Stimulated activated CD4-positive, alpha-beta T cell treated with anti-CD3 and anti-CD28 coated beads, TNF-alpha, amount 100 ng/mL, for 1 hour (primary cell): ENCODE measurements at places on chromosomes 12 and 14.

GRCh38 chr12:12890543-12891079 lies 751 bp upstream of the GPRC5A start:
- DNase-seq: no peak

DNA sequence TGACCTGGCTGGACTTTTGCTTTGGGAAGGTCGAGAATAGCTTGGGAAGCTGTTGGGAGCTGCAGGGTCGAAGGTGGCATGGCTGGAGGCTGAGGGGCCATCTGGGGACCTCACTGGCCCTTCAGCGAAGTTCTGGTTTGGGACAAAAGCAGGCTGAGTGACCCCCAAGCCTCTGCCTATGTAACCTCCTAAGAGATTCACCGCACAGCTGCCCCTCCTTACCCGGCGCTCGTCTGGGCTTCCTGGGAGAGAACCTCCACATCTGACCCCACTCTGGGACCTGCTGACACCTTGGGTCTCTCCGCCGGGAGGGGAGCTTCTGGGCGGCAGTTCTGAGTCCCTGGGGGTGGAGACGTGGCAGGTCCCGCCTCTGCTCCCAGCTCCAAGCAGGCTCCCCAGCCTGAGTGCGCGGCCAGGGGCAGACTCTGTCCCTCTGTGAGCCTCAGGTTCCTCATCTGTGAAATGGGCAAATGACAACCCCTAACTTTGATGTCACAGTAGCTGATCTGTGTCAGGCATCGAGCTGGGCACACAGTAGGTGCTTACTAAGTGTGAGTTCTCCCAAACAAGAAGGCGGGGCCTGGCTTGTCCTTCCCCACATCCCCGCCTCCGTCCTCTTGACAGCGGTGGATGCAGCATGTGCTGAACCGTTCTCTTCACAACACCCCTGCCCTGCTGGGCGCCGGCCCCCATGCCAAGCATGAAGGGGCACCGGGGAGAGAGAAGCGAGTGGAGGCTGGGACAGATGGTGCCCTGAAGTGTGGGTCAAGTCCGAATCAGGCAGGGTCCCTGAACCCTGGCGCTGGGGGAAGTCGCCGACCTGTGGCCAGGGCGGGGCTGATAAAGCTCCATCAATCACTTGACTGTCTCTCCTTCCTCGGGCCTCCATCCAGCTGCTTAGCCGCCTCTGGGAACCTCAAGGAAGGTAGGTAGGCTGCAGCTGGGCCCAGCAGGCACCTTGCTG lies 3.8 kb downstream of the EXOC3L4 start:
- no peak for DNase-seq

GRCh38 chr12:61009192-61009591 lies 1251.0 kb upstream of the USP15 start:
- DNase-seq: no peak

- no peak for DNase-seq
Observed at GRCh38 chr12:9163392-9163791, 44.8 kb downstream of the PZP start.

GRCh38 chr12:123164710-123165261 lies 13.9 kb upstream of the PITPNM2 start:
- DNase-seq: no peak

DNA sequence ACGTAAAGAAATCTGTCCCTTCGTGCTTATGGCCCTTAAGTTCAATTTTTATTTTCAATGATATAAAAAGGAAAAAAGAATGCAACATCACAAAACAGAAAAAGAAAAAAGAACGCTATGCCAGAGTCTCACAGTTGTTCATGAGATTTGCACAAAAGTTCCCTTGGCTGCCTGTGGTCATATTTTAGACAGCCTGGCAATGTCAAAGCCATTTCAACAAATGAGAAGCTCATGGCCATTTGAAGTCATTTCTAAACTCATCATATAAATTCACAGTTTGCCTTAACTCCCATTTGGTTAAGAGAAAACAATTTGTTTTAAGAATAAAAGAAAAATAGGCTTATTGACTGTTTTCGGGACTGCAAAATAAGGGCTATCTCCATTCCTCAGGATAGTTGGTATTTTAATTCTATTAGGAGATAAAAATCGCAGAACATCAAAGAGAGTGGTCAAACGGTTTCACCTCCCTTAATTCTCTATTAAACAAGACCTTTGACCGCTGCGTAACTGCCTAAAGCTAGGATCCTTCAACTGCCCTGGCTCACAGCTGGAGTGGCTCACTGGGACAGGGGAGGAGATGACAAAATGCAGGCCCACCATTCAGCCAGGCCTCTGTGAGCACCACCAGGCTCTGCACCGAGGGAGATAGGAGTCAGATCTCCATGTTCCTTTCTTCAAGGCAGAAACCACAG lies 119.2 kb upstream of the DAAM1 start:
- no peak for DNase-seq

DNA sequence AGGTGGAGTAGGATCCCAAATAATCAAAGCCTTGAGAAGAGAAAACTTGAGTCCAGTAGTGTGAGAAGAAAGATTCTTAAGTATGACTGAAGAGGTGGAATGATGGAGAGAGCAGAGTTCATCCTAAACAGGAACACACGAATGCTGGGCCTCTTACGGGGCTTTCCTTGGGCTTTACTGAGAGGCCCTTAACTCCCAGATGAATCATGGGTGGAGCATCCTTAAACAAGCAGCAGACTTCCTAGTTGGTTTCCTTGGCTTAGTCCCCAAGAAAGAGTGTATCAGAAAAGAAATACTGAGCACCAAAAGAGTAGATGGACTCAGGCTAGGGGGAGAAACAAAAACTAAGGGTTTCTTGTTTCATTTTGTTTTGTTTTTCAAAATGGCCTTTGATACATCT lies 132.5 kb downstream of the GPR135 start:
- no peak for DNase-seq
